ENCODE measurements at places on chromosomes 12 and 14.

DNA sequence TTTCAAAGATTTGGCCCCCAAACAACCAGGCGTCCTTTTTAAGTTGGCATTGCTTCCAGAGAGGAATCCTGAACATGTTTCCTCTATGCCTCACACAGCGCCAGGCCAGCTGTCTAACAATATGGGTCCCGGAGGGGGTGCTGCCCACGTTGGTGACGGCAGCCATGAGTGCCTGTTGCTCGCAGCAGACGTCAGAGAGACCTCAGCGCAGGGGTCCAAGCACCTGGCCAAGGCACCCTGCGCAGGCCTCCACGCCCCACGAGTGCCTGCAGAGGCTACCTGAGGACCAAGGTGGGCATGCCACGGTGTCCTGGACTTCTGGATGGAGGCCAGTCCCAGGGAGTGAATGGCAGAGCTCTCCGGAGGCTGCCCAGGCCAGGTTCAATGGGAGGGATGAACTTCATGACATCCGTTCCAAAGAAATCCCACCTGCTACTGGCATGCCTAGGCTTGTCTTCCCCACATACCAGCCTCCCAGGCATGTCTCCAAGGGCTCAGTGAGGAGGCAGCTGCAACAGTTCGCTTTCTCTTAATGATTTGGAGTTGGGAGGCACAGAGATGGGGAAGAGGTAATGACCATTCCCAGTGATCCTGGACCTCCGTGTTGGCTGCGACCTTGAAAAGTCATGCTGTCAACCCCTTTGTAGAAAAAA, 11.6 kb upstream of the FOXN3 start:
- DNase-seq = no peak

- no peak for DNase-seq
Measured at GRCh38 chr14:33376510-33376909, 437.8 kb downstream of the NPAS3 start.

DNA sequence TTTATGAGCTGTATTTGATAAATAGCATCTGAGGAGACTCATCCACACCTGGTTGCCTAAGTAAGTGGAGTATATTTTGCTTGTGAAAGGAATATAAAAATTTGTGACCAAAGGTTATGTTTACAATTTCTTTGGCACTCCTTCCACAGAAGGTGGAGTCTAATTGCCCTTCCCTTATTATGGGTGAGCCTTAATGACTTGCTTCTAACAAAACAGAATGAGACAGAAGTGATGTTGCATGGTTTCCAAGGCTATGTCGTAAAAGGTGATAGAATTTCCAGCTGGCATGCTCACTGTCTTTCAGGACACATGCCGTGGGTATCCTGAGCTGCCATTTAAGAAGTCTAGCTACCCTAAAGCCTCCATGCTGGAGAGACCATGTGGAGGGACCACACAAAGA, 116.8 kb upstream of the ABCD2 start:
- DNase-seq = no peak

DNA sequence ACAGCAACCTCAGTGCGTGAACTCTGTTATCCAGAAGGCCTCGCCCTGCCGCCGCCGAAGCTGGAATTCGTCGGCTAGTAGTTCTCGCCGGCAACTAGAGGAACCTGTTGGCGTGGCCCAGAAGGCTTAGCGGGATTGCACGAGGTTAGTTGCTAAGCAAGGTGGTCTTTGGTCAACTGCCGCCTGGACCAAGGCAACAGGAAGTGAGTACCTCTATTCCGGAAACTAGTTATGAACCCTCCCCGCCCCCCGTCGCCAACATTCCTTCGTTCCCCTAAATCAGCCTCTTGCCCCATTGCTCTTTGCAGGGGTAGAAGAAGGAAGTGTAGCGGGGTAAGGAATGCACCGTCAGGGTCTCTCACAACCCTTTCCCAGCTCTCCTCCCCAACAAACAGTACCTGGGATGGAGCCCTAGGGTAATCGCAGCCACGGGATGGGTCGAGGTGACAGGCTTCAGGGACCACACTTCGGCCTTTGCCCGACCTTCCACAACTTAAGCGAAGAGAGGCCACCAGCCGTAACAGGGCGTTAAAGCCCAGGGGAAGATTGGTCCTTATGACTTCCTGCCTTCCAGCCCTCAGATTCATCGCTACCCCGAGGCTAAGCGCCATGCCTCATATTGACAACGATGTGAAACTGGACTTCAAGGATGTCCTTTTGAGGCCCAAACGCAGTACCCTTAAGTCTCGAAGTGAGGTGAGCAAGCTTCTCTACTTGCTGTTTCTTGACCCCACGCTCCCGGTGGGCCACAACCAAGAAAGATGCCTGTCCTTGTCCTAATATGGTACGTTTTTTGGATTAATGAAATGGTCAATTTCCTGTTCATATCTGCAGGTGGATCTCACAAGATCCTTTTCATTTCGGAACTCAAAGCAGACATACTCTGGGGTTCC, at the start of gene GMPR2:
Gene GMPR2 (plus strand): TSS at position 285 of the 893 bp plus-strand sequence. CDS start 325 bp downstream, at position 610.
- DNase-seq = peak; percentile 39

- peak; percentile 44 for DNase-seq
Measured at GRCh38 chr12:121145221-121145620, 12.5 kb downstream of the P2RX7 start.

GRCh38 chr14:96189281-96189711, 15.3 kb upstream of the BDKRB2 start:
- no peak for DNase-seq

DNA sequence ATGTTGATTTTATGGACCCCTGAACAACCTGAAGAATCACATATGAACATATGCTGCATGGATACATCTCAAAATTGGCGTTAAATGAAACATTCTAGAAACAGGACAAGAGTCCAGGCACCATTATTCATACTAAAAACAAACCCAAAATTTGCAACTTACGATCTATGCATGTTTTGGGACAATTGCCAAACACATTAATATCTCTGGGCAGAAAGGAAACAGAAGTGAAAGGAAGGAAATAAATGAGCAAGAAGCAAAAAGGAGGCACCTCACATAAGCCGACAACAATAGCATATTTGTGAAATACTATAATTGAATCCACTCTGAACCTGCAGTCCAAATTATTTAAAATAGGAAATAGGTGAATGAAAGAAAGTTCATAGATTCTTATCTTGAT, 1505.3 kb downstream of the AACS start:
- no peak for DNase-seq

- DNase-seq = peak; percentile 28
Measured at GRCh38 chr12:49705479-49706134, 1.6 kb downstream of the FMNL3 start.

- no peak for DNase-seq
Measured at GRCh38 chr12:77224346-77224745, 159.0 kb upstream of the E2F7 start.

DNA sequence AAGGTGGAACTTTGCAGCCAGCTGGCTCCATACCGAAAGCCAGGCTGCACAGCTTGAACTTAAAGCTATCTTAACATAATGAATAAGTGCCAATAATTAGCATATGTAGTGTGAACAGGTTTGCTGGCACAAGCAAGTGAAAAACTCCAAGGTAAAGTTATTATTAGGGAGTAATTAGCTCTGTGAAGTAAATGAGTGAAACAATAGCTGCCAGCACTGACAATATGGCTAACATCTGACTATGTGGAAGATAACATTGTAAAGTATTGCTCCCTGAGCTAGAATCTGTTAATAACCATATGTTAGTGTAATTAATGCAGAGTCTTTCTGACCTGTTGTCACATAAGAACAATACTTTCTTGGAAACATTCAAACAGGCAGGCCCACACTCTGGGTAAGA, 246.4 kb downstream of the SOX5 start:
- no peak for DNase-seq

- DNase-seq = peak; percentile 80
Measured at GRCh38 chr12:121579981-121580868, 598 bp downstream of the KDM2B start.

DNA sequence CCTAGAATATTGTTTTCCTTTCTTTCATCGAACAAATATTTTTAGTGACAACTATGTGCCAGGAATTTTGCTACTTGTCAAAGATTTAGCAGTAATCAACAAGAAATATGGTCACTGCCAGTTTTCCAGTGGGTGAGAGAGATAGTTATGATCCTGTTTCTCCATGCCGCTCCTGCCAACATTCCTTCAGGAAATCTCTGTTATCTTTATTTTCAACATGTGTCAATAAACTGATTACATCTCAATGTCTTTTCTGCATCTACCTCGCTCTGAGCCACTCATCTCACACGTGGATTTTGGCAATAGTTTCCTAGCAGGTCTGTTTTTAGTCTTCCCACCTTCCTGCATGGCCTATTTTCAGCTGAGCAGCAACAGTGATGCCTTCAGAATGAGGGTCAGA, 650.0 kb upstream of the STXBP6 start:
- no peak for DNase-seq

GRCh38 chr12:23484238-23484637, 465.2 kb downstream of the SOX5 start:
- no peak for DNase-seq

- DNase-seq = no peak
Measured at GRCh38 chr14:26293909-26294308, 303.9 kb downstream of the NOVA1 start.

GRCh38 chr12:31118347-31119191, 44.9 kb downstream of the DDX11 start:
- no peak for DNase-seq

DNA sequence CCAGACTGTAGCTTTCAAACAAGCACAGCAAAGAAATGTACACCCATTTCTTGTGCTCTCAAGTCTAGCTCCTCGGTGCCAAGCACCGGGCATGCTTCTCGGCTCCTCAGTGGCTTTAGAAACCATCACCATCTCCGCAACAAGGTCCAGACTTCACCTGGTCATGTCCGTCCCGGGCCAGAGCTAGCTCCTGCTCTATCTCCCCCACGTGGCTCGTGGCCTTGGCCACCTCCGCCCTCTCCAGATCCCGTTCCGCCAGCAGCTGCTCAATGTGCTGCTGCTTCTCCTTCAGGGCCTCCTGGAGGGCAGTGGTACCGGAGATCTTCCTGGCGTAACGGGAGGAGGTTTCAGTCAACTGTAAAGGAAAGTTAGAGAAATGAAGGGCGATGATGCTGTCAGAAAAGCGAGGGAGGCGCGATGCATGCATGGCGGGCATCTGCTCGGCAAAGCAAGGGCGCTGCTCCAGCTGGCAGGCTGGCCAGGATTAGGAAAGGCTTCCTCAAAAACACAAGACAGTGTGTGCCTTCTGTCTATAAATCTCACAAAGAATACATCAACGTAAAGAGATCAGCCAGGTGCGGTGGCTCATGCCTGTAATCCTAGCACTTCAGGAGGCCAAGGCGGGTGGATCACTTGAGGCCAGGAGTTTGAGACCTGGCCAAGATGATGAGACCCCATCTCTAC, 67.4 kb downstream of the CLIP1 start:
- no peak for DNase-seq

DNA sequence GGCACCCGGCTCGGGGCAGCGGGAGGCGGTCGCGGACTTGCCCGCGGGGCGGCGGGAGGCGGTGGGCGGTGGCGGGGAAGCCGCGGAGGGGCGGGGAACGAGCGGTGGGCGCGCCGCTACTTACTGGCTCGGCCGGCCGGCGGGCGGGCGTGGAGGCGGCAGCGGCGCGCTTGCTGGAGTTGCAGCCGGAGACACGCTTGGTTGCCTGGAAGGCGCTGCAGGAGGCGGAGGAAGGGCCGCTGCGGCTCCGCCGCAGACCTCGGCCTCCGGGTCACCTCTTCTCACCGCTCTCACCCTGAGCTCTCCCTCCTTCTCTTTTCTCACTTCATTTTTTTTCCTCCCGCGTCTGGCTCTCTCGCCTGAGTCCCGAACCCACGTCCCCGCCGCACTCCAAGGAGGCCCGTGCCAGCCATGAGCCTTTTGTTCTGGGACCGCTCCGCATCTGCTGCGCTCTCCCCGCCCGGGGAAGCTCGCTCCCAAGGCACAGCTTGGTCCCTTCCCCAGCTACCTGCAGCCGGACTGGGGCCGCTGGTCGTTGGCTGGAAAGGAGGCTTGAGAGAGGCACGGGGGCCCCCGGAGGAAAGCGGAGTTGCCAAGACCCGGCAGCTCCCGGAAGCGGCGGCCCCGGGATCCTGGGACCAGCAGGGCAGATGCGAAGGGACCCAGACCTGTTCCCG, 592 bp upstream of the KCNK10 start:
- DNase-seq = no peak
